ENCODE measurements at places on chromosomes 12 and 14.

- H3K27me3 ChIP-seq = no peaks in the 10 kb centered on the region
- H3K27ac ChIP-seq = no peak overlapping the region
- peaks cover 5% of the 10 kb centered on the region for H3K4me1 ChIP-seq
- H3K36me3 ChIP-seq = peaks cover 4% of the 10 kb centered on the region
- H3K4me3 ChIP-seq = no peak overlapping the region
- DNase-seq = no peak
Measured at GRCh38 chr14:63656194-63656593, 14.5 kb upstream of the WDR89 start.

GRCh38 chr14:72528059-72528862, 365.6 kb downstream of the DPF3 start:
- H3K27me3 ChIP-seq = peaks cover 5% of the 10 kb centered on the region
- H3K4me3 ChIP-seq = no peak overlapping the region
- H3K36me3 ChIP-seq = peaks cover 4% of the 10 kb centered on the region
- no peak for DNase-seq
- H3K27ac ChIP-seq = no peak overlapping the region

DNA sequence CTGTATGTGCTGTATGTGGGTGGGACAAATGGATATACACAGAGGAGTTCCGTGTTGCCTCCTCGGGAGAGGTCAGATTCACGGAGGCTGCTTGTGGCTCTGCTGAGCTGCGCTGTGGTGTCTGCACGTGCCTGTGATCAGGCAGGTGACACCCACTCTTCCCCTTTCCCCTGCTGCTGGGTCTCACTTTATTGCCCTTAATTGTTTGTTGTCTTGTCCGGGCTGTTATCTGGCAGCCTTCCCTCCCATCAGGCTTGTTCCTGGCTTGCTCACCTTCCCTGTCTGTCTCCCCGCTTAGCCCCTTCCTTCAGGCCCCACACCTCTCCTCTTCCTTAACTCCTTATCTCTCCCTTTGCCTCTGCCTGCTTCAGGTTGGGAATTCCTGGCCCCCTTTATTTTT, 13.5 kb downstream of the WNT5B start:
- peaks cover 5% of the 10 kb centered on the region for H3K4me1 ChIP-seq
- no peaks in the 10 kb centered on the region for H3K36me3 ChIP-seq
- no peaks in the 10 kb centered on the region for H3K27me3 ChIP-seq
- no peak for DNase-seq
- H3K4me3 ChIP-seq = no peak overlapping the region
- H3K27ac ChIP-seq = no peak overlapping the region

GRCh38 chr12:49388682-49389386, 21.6 kb downstream of the SPATS2 start:
- H3K4me3 ChIP-seq = no peak overlapping the region
- no peaks in the 10 kb centered on the region for H3K27me3 ChIP-seq
- no peaks in the 10 kb centered on the region for H3K4me1 ChIP-seq
- DNase-seq = peak; percentile 65

DNA sequence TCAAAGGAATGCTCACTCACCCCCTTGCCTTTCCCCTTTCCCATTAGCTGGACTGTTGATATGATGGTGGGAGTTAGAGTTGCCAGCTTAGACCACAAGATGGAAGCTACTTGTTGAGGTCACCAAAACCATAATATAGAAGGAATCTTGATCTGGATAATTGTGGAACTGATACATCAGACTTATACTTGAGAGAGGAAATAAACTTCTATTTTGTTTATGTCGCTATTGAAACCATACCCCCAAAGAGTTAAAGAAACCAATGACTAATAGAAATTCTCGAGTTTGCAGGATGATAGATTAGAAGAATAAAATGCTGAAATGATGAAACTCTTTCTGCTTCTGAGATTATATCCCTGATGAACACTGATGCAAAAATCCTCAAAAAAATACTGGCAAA, 37.9 kb downstream of the TDG start:
- H3K4me1 ChIP-seq = no peaks in the 10 kb centered on the region
- H3K27me3 ChIP-seq = peaks cover 33% of the 10 kb centered on the region
- H3K4me3 ChIP-seq = no peak overlapping the region
- no peak for DNase-seq
- no peak overlapping the region for H3K27ac ChIP-seq

DNA sequence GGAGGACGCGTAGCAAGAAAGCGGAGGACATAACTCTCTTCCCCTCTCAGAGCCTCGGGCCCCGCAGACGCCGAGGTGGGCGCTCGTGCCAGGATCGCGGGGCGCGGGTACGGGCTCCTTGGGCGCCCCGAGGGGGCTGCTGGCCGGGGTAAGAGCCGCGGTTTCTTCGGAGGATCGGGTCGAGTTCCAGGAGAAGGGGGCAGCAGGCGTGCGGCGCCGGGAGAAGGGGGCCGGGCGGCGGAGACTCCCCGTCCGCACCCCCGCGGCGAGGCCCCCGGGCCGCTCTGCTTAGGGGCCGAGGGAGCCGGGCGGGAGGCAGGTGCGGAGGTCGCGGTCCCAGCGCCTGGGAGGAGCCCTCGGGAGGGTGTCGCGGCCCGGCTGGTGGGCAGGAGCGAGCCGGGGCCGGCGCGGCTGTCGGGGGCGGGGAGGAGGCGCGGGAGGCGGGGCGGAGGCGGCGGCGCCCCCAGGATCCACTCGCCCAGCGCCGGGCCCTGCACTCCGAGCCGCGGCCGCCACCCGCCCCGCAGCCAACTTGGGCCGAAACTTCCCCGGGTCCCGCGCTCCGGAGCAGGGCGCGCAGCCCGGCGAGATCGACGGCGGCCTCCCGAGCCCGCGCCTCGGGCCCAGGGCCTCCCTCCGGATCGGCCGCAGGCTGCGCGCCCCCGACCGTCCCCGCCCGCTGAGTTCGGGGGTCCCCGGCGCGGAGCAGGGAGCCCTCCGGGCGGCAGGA, 64.4 kb downstream of the FBXL14 start:
- no peak overlapping the region for H3K27ac ChIP-seq
- no peaks in the 10 kb centered on the region for H3K36me3 ChIP-seq
- H3K4me1 ChIP-seq = peaks cover 29% of the 10 kb centered on the region
- DNase-seq = peak; percentile 21

- no peaks in the 10 kb centered on the region for H3K36me3 ChIP-seq
- peak overlapping the region; percentile 37 for H3K27ac ChIP-seq
- H3K4me1 ChIP-seq = peaks cover 47% of the 10 kb centered on the region
- no peaks in the 10 kb centered on the region for H3K27me3 ChIP-seq
Measured at GRCh38 chr14:35420036-35420811, 15.7 kb upstream of the NFKBIA start.

- no peak for DNase-seq
- H3K4me1 ChIP-seq = no peaks in the 10 kb centered on the region
- H3K27me3 ChIP-seq = no peaks in the 10 kb centered on the region
- H3K36me3 ChIP-seq = no peaks in the 10 kb centered on the region
Measured at GRCh38 chr14:28565345-28565744, 201.2 kb upstream of the FOXG1 start.

DNA sequence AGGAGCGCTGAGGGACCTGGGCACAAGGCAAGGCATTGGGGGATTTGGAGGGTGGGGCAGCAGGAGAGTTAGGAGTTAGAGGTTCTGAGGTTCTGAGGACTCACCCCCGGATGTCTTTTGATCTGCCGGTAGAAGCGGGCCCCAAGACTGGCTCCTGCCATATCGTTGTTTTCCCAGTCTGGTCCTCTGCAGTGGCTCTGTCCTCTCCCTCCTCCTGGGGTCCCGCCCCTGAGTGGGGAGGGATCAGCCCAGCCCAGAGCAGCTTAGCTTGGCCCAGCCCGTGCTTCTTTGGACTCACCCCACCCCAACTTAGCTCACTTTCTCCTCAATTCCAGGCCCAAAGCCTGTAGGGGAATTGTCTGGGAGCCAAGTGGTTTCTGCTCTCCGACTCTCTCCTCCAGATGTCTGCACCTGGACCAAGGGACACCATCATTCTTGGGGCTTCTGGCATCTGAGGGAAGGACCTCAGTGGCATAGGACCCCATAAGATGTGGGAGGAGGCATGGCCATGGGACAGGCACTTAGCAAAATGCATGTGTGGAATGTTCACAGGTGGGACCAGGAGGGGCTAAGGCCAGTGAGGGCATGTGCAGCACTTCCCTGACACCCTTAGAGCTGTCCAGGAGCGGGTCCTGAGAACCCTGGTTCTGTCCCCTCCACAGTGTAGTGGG, 7.5 kb downstream of the SHMT2 start:
- no peak for DNase-seq
- no peak overlapping the region for H3K4me3 ChIP-seq
- H3K27me3 ChIP-seq = peaks cover 56% of the 10 kb centered on the region
- H3K4me1 ChIP-seq = peaks cover 67% of the 10 kb centered on the region

- no peaks in the 10 kb centered on the region for H3K27me3 ChIP-seq
- H3K4me3 ChIP-seq = no peak within 1 kb of the TSS
- no peak for DNase-seq
- H3K4me1 ChIP-seq = peaks cover 40% of the 10 kb centered on the region
- H3K36me3 ChIP-seq = no peaks in the 10 kb centered on the region
- no peak within 1 kb of the TSS for H3K27ac ChIP-seq
Measured at GRCh38 chr12:52600941-52601481, at the start of gene KRT72. Gene KRT72, minus strand, starts transcription at chr12:52601463. Its CDS starts 11 bp downstream, at chr12:52601452.

DNA sequence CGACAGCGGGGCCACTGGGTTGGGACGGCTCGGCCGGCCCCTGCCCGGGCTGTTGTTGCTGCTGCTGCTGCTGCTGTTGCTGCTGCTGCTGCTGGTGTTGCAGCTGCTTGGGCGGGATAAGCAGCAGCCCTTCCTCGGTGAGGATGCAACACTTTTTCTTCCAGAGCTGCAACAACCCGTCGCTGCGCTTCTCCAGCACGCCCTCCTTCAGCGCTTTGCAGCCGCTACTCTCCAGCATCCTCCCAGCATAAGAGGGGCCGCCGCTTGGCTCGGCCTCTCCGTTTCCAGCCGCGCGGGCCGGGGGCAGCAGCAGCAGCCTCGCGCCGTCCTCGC, 529 bp downstream of the PHLDA1 start:
- DNase-seq = no peak
- H3K4me1 ChIP-seq = peaks cover 48% of the 10 kb centered on the region
- peak overlapping the region; percentile 98 for H3K4me3 ChIP-seq
- peak overlapping the region; percentile 98 for H3K27ac ChIP-seq
- peaks cover 6% of the 10 kb centered on the region for H3K27me3 ChIP-seq

- H3K27me3 ChIP-seq = no peaks in the 10 kb centered on the region
- peak; percentile 18 for DNase-seq
- peak overlapping the region; percentile 93 for H3K27ac ChIP-seq
- H3K4me1 ChIP-seq = peaks cover 41% of the 10 kb centered on the region
- H3K36me3 ChIP-seq = peaks cover 29% of the 10 kb centered on the region
Measured at GRCh38 chr14:24233538-24233866, 773 bp downstream of the GMPR2 start.

DNA sequence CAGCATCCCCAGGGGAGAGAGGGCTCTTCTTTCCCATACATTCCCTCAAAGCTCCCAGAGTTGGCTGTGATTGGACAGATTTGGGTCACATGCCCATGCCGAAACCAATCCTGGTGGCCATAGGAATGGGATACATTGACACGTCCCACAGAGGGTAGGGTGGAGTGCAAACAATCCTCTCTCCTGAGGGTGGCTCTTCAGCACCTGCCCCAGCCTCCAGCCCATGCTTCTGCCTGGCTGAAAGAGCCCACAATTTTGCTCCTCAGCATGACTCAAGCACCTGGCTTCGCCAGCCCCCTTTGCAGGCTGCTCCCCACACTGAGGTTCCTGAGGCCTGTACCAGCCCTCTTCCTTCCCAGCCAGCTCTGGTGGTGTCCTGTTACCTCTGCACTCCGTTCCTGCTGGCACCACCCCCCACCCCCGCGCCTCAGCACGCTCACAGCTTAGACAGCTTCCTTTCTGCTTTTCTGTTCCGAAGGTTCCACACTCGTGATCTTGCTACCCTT, 71.7 kb downstream of the CCDC92 start:
- peaks cover 9% of the 10 kb centered on the region for H3K4me1 ChIP-seq
- no peak overlapping the region for H3K27ac ChIP-seq
- DNase-seq = peak; percentile 35
- peaks cover 5% of the 10 kb centered on the region for H3K27me3 ChIP-seq

DNA sequence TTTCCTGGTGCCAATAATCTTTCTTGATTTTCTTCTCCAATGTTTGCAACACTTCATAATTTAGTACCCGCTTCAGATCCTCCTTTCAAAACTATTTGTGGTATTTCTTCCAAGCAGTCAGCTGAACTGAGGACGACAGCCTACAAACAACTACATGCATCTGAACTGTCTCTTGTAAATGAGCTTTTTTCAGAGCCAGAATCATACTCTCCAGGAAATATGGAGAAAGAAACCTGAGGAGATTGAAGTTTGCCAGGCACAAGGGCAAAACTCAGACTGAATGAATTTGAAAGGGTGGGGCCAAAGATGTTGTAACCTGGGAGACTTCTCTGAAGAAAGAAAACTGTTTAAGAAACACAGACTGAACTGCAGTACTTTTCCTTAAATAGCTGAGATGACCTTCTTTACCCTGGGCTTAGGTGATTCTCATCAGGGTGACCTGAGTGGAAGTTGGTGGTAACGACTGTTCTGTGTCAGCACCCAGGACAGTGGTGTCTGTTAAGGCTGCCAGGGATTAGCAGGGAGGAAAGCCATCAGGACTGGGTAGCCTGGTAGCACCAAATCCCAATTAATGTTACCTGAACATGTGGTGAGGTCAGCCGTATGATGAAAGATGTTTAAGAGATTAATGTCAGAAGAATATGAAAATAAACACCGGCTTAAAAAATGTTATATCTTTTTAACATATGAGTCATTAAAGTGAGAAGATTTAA, 95.0 kb downstream of the TGFB3 start:
- H3K4me3 ChIP-seq = no peak overlapping the region
- H3K27ac ChIP-seq = no peak overlapping the region
- H3K27me3 ChIP-seq = no peaks in the 10 kb centered on the region
- no peak for DNase-seq
- peaks cover 6% of the 10 kb centered on the region for H3K36me3 ChIP-seq

DNA sequence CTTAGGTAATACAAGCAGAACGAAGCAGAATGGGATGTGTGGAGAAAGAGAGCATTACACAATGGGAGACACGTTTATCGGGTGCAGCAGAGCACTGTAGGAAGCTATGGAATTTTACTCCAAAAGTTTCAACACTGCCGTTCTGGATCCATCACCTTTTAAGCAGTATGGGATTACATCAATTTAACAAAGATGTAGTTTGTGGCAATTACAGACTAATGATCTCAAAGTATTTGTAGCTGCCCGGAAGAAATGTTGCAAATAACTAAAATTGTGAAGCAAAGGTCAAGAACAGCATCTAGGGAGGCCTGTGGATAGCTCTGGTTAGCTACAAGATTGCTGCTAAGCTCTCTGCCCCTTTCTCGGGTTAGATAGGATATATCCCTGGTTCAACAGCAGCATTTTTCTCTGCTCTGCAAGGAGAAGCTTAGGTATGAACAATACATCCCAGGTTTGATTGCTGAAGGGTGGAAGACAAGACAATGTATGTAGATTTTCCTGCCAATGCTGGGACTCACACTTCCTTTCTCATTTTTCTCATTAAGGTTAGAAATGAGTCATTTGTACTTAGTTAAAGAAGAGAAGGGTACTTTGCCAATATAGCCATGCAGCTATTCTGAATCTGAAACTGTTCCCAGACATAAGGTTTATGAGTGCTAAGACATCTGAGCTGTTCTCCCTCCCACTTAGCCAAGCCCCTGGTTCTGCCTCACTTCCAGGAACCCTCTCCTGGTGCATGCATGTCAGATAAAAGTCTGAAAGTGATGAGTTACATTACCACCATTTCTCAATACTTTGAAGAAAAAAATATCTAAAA, 75.0 kb upstream of the HIF1A start:
- no peaks in the 10 kb centered on the region for H3K27me3 ChIP-seq
- peaks cover 60% of the 10 kb centered on the region for H3K4me1 ChIP-seq
- peaks cover 6% of the 10 kb centered on the region for H3K36me3 ChIP-seq
- peak; percentile 59 for DNase-seq

- H3K27me3 ChIP-seq = peaks cover 2% of the 10 kb centered on the region
- H3K4me1 ChIP-seq = peaks cover 69% of the 10 kb centered on the region
- DNase-seq = no peak
- no peak overlapping the region for H3K4me3 ChIP-seq
Measured at GRCh38 chr14:22583994-22584393, 5.0 kb downstream of the DAD1 start.
